ENCODE measurements at places on chromosomes 7 and 10.

DNA sequence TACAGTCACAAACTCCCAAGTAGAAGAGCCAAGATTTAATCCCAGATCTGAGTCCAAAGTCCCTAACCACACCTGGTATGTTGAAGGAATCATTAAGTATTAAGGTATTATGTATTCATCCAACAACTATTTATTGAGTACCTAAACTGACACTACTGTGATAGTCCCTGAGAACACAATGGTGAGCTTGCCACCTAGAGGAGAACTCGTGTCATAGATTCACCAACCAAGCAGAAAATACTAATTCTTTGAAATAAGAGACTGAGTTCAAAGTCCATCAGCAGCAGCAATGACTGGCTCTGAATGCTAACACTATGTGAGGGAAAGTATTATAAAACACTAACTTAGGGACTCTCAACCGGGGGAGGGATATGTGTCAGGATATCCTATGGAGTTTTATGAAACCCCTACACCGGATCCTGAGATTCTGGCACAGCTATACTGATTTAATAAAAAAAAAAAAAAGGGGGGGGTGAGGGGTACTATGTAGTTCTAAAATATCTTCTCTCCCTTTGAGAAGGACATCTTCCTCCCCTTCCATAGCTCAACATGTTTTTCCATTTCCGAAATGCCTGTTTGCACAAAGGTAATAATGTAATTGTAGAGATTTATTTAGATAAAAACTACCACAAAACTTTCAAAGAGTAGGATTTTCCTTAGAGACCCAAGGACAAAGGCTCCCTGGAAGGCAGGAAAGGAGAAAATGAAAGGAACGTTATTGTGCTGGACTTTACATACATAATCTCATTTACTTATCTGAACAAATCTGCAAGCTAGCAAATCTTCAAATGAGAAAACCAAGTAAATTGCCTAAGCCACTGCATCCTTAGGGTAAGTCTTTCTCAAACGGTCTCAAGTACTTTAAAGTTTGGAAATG is 1.6 kb downstream of the NCOA4 start:
- no peak for DNase-seq

- no peak for DNase-seq
Observed at GRCh38 chr10:95133997-95134396, 60.0 kb upstream of the ACSM6 start.

GRCh38 chr10:13990946-13991345 is 339.8 kb downstream of the FRMD4A start:
- no peak for DNase-seq

GRCh38 chr7:13262929-13263530 is 575.6 kb downstream of the ARL4A start:
- DNase-seq = no peak

DNA sequence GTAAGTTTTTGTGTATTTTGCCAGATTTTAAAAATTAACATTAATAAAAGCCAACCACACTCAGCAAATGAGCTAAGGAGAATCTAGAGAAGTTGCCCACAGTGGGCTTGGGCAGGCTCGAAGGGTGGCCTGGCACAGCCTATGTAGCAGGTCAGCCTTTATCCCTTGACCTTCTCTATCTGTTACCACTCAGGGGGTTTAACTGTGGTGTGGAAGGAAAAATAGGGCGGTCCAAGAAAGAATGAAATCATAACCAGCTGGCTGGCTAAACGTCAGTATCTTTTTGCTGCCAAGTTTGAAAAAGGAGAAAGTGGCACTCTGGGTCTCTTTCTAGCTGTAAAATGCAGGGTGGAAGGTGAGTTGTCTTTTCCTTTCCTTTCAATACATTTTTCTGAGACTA is 130.3 kb upstream of the ASAH2 start:
- DNase-seq = no peak

GRCh38 chr7:135970682-135971365 is 6.3 kb downstream of the MTPN start:
- DNase-seq = no peak

DNA sequence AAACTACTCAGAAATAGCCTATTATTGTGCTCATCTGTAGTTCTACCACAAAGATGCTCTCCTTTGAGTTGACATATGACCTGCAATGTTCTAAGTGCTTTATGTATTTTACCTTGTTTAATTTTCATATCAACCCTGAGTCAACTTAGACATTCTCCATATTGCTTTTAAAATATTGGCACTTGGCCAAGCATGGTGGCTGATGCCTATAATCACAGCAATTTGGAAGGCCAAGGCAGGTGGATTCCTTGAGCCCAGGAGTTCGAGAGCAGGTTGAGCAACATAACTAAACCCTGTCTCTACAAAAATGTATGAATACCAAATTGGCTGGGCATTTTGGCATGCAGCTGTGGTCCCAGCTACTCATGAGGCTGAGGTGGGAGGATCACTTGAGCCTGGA is 50.6 kb downstream of the PRKG1 start:
- no peak for DNase-seq

GRCh38 chr7:107613948-107614347 is 33.9 kb downstream of the BCAP29 start:
- no peak for DNase-seq

GRCh38 chr10:99689461-99689860 is 30.2 kb downstream of the ENTPD7 start:
- no peak for DNase-seq

GRCh38 chr7:25926009-25926408 is 226.0 kb upstream of the NFE2L3 start:
- DNase-seq = no peak

- no peak for DNase-seq
Observed at GRCh38 chr10:24157567-24157966, 51.4 kb upstream of the KIAA1217 start.

DNA sequence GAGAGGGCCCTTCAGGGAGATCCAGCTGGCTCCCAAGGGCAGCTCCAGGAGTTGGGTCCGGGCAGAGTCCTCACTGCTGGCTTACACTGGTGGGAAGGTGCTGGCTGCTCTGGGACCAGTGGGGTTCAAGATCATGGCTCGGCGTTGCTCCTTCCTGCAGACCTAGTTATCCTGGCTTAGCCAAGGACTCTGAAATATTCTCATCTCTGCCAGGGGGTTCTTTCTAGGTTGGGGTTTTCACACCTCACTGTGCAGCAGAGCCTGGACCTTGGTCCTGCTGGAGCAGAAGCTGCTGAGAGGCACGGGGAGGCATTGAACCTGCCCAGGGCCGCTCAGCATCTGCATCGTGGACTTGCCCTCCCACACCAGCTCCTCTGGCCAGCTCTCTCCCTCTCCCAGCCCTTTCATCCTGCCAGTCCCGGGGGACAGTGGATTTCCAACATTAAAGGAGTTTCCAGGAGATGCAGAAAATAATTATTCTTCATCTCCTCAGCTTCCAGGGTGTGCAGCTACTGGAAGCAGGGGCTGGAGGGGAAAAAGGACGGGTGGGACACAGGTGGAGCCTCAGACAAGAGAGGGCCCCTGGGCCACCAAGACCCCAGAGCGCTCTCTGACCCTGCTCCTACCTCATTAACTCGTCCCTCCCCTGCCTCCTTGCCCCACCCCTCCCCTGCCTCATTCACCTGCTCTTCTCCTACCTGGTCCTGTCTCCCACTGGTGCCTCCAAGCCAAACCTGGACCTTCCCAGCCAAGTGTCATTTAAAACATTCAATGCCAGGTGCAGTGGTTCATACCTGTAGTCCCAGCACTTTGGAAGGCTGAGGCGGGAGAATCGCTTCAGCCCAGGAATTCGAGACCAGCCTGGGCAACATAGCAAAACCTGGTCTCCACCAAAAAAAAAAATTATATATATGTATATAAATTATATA is 42.5 kb downstream of the JAKMIP3 start:
- DNase-seq = no peak

DNA sequence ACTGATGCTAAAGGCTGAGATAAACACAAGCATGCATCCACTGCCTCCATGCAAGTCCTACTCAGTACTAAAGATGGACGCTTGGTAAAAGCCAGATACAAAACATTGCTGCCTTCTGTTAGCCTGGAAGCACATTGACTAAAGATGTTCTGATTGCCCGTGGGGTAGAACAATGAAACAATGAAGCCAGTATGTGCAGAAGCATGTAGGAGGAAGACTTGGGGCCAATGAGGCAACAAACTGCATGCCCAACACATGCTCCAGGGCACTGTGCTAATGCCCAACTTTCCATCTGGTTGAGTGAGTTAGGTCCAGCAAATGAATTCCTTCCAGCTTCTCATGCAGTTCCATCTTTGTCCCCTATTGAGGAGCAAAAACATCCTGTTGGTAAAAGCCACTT is 1245.5 kb downstream of the GATA3 start:
- DNase-seq = no peak

DNA sequence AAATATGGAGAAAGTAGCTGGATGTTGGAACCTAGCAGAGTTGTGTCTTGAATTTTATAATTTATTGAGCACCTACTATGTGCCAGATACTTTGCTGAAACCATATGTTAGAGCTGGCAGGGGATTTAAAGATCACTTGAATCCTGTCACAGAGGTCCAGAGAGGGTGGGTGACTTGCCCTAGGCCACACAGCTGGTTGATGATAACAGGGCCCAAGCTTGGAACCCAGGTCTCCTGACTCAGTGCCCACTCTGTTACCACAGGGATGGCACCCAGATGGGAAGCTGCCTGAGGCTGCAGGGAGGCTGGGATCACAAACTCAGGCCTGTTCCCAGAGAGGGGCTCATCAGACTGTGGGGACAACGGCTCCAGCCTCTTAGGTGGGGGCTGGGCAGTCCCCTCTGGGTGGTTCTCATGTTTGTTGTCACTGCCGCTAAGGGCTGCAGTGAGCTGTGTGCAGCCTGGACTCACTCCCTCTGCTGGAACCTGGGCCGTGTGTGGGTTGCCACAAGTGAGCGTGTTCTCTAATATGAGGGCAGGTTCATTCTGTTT is 18.6 kb downstream of the GOLGA7B start:
- no peak for DNase-seq

GRCh38 chr10:86347856-86348255 is 18.7 kb downstream of the GRID1 start:
- no peak for DNase-seq

DNA sequence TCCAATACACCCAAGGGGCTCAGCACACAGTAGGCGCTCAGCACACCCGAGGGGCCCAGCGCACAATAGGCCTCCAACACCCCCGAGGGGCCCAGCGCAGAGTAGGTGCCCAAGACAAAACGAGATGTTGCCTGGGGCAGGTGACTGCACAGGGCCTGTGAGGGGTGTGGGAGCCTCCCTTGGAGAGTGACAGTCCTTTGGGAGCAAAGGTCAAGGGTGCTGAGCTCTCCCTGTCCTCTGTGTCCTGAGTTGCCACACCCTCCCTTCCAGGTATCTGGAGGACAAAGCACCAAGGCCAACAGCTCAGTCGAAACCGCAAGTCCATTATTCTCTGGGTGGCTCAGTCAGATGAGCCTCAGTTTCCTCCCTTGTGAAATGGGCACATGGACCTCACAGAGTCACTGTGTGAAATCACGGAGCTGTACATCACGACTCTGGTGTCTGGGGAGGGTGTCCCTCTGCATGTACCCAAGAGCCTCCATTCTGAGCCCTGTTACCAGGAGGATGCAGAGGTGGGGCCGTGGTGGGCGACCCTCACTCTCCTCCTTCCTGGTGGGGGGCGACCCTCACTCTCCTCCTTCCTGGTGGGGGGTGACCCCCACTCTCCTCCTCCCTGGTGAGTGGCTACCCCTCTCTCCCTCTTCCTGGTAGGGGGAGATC is 81.3 kb downstream of the FOXL3 start:
- no peak for DNase-seq

GRCh38 chr7:35752742-35753141 is 48.1 kb upstream of the SEPTIN7 start:
- no peak for DNase-seq

DNA sequence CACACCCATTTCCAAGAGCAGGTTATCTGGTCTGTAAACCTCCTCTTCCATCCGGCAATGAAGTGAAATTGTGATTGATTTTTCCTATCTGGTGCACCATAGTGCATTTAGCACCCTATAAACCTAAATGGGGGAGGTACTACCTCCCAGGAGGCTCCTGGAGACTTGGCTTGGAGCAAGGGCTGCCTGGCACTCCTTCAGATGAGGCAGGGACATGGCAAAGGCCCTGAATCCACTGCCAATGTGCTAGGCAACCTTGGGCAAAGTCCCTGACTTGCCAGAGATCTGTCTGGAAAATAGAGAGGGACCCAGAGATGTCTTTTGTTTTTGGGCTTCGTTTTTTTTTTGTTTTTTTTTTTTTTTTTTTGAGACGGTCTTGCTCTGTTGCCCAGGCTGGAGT is 6.7 kb upstream of the GRID1 start:
- no peak for DNase-seq

DNA sequence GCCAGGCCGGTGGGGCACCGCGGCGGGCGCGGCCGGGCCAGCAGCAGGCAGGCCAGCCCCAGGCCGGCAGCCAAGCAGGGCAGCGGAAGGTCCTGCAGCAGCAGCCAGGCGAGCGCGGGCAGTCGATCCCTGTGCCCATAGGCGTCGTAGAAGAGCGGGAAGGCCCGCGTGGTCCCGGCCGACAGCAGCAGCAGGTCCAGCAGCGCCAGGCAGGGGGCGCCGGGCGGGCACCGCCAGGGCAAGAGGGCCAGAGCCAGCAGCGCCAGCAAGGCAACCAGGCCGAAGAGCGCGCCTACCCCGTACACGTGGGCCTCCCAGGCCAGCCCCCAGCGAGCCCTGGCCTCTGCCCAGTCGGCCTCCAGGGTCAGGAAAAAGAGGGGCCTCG is 8.4 kb upstream of the RBM28 start:
- peak; percentile 54 for DNase-seq

- no peak for DNase-seq
Observed at GRCh38 chr7:5266191-5267028, 16.3 kb upstream of the SLC29A4 start.

DNA sequence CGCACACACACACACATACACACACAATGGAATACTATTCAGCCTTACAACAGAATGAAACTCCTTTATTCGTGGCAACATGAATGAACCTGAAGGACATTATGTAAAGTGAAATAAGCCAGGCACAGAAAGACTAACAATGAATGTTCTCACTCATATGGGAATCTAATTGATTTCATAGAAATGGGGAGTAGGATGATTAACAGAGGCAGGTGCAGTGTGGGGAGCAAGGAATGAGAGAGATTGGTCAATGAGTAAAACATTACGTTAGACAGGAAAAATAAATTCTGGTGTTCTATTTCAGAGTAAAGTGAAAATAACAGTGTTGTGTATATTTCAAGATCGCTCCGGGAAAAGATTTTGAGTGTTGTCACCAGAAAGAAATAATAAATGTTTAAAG is 694.5 kb downstream of the NXPH1 start:
- DNase-seq = no peak

DNA sequence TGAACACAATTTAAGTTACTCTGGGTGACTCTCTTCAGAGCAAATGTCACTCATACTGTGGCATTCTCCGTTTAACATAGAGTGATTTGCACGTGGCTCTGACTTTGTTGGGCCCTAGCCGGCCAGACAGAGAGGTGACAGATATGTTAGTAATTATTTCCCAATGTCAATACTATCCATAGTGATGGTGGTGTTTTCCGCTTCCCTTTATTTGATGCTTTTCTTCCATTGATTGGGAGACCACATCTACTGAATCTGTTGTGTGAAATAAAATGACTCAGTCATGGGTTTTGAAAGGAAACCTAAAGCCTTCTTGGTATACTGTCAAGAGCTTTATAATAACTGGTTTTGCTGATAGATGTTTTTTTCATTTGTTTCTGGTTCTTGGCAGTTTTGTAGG is 7.4 kb downstream of the AVL9 start:
- DNase-seq = peak; percentile 47
